Stimulated activated CD4-positive, alpha-beta T cell treated with anti-CD3 and anti-CD28 coated beads, Interleukin-15, amount 100 ng/mL, for 1 hour (primary cell): ENCODE measurements at places on chromosomes 5 and 9.

- DNase-seq, result no peak
Measured at GRCh38 chr5:179509239-179509638, 41.1 kb upstream of the RUFY1 start.

DNA sequence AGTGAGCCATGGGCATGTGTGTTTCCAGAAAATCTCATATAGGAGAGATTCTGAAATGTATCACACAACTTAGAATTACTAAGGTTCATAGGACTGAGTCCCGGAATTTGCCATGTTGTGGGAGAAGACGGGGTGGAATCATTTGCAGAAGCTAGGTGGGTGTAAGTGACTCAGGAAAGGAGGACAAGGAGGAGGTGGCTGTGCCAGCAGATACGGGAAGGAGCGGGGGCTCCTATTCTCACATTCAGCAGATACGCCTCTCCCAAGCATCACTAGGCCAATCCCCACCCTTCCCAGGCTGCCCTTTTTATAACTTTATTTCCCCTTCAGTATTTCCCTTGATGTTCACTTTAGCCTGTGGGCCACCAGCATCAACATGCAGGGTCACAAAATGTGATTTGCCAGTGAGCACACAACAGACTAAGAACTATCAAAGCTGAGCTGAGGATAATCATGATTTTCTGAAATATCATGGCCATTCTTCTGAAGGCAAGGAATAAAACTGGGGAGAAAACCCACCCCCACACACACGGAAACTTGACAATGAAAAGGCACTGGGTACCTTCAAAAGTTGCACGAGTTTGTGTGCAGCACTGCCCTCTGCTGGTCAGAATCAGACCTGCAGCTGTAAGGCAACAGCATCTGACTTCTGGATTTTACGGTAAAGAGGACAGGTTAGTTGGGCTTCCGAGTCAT is 133.2 kb downstream of the MTX3 start:
- DNase-seq, result peak; percentile 71

DNA sequence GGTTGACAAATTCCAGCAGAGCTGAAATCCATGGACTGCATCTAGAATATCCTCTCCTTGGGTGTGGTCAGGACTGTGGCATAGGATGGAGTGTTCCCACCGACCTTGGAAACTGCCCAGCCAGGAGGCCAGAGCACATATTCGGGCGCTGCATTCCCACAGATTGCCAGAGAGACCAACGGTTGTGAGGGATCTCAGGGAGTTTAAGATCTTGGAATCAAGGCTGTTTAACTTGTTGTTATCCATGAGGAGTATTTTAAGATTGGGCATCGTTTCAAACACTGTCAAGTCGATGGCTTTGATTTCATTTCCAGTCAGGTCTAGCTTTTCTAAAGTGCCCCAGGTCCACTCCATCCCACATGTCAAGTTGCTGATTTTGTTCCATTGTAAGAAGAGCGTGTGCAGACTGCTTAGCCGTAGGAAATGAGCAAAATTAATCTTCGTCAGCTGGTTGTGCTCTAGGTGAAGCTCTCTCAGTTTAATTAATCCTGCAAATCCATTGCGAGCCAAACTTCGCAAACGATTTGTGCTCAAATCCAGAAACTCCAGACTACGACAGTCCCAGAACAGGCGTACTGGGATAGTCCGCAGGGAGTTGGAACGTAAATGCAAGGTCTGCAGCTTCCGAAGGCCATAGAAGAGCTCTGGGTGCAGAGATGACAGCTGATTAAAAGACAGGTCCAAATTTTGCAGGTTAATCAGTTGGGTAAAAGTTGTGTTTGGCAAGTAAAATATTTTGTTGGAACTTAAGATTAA is 1.5 kb downstream of the LRRTM2 start:
- DNase-seq, result no peak

DNA sequence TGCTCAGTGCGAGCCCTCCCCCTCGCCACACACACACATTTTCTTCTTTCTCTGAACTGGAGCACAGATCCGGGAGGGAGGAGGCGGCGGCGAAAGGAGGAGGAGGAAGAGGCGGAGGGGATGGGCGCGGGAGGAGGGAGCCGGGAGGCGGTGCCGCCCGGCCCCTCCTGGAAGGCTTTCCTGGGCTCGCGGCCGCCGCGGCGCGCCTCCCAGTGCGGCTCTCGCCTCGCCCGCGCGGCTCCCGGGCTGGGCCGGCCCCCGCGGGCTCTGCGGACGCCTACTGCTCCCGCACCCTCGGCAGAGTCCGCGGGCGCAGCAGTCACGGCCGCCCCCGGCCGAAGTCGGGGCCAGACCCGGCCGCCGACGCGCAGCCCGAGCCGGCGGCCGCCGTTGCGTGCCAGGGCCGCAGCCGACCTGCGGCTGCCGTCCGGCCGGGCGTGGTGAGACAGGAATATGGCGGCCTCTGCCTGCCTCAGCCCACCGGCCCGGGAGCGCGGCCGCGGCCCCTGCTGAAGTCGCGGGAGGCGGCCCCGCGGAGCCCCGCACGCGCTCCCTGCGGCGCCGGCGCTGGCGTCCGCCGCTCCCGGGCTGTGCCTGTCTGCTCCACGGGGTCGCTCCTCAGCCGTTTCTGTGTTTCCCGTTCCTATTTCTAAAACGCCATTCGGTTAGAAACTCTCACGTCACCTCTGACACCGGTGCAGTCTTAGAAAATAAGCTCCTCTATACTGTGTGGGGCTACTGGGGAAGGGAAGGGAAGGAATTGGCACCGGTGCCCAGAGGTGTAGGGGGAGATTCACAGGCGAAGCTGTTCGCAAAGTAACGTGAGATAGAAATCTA is 500 bp upstream of the GNAQ start:
- peak; percentile 57 for DNase-seq

GRCh38 chr5:172107571-172107970 is 80.5 kb downstream of the STK10 start:
- DNase-seq, result no peak

DNA sequence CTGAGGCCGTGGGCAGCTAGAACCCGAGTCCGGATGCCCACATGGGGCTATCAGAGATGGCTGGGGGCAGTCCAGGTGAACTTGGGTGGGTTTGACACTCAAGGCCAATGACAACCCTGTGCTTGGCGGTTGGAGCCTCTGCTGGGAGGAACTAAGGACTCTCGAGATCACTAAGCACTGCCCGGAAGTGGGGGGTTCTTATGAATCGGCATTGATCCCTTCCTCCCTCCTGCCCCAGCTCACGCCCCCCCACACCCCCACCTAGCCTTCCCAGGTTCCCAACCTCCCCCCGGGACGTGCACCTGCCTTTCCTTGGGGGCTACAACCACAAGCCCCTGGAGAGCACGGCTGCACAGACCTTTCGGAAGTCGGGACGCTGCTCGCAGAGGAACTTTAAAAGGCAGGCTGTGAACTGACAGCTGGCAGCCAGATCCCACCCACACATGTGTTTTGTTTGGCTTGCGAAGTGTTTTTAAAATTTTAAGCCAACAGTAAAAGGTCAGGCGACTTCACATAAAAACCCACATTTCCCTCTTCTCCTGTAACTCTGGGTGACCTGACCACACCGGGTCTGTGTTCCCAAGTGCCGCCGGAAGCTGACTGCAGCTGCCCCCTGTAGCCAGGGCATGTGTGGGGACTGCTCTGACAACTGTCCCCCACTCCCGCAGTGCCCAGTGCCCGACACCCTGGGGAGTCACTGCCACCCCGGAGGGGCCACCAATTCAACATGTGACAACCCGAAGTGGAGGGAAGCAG is 5.1 kb upstream of the RALGDS start:
- no peak for DNase-seq

GRCh38 chr9:124780757-124781151 is 3.8 kb downstream of the OLFML2A start:
- no peak for DNase-seq

- DNase-seq, result no peak
Measured at GRCh38 chr5:177403102-177403791, 2.8 kb upstream of the PFN3 start.

GRCh38 chr5:92795633-92796032 is 785.4 kb downstream of the NR2F1-AS1 start:
- no peak for DNase-seq

DNA sequence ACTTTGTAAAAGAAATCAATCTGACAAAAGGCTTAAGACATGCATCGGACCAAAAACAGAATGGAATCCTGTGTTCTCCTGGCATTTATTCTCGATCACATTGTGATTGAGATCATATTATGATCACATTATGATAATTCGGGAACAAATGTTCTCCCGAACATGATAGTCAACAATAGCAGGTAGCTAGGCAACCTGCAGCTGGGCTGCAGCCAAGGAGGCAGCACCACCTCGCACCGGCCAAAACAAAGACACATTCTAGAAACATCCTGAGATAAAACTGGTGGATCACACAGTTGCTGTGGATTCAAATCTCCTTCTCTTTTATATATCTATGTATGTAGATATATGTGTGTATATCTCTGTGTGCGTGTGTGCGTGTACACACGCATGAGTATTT is 480.6 kb upstream of the CYLC2 start:
- no peak for DNase-seq

- DNase-seq, result no peak
Measured at GRCh38 chr5:169080448-169080911, 220.5 kb downstream of the SLIT3 start.

DNA sequence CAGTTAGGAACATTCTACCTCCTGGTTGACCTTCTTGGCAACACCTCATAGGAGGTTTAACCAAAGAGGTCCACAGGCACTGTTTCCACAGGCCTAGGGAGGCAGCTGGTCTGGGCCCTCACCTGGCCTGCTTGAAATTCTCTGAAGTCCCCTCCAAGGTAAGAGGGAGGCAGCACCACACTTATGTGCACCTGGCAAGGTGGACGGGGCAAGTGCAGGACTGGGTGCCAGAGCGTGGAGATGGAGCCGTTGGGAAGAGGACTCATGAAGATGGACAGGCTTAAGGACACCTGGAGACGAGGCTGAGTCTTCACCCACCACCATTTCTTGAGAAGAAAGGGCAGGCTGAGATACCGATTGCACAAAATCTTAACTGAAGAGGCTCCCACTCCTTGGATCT is 6.6 kb upstream of the BARHL1 start:
- no peak for DNase-seq

DNA sequence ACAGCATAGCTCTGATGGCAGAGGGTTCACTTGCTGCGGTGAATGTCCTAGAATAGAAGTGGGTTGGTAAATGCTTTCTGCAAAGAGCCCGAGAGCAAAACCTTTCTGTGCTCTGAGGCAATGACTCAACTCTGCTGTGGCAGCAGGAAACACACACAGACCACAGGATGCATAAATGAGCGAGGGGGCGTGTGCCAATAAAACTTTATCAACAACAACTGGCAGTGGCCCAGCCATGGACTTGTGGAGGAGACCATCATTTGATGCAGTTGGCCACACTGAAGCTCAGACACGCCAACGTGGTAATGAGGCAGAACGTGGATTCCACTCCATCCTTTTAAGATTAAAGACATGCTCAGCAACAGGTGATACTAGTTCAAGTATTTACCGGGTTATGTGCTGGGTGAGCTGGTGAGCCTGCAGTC is 6.8 kb downstream of the MRPL36 start:
- DNase-seq, result peak; percentile 41

- DNase-seq, result no peak
Measured at GRCh38 chr5:68999181-68999580, 94.6 kb upstream of the SLC30A5 start.

DNA sequence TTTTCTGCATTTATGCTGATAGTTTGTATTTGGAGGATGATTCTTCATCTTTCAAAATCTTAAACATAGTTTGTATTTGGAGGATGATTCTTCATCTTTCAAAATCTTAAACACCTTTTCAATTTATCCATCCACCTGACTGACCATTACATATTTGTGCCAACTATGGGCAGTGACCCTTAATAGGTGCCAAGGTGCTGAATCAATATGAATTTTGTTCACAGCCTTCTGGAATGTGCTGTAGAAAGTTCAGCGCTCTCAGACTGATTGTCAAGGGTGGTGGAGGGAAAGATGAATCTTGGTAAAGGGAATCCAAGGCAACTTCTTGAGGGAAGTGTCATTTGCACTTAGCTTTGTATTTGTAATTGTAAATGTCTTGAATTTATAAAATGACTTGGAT is 18.1 kb downstream of the ZNF618 start:
- no peak for DNase-seq

DNA sequence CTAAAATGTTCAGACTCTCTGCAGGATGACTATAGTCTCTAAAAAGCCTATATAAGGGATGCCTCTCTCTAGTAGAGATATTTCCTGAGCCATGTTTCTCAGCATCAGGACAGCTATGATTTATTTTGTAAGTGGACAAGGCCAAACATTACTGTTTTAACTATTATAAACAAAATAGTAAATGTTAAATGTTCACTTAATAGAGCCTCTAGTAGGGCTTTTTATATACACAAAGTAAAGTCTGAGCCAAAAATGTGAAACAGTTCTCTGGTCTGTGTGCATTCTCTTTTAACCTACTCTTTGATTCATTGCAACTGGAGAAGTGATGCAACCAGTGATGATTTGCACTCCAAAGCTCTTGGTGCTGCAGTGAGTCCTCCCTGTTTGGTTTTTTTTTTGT is 220.5 kb downstream of the GDNF start:
- no peak for DNase-seq
